ENCODE measurements at places on chromosomes 11 and 22.
A peak's percentile ranks its signal among the peaks of the same experiment; 100 is the strongest.

DNA sequence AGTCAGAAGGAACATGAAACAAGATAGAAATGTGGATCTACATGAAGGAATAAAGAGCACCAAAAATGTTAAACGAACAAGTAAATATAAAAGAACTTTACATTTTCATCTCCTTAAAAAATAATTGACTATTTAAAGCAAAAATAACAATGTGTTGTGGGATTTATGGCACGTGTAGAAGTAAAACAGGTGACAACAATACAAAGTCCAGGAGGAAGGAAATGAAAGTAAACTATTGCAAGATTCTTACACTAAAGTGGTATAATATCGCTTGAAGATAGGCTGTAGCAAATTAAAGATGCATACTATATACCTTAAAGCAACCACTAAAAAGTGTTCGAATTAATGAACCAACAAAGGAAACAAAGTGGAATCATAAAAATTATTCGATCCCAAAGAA is 5.5 kb downstream of the VPS37C start:
- DNase-seq = no peak

- DNase-seq = no peak
Measured at GRCh38 chr11:81222491-81222890, 1511.2 kb downstream of the FAM181B start.

GRCh38 chr22:33659448-33659847 is 260.8 kb downstream of the LARGE1 start:
- no peak for DNase-seq

DNA sequence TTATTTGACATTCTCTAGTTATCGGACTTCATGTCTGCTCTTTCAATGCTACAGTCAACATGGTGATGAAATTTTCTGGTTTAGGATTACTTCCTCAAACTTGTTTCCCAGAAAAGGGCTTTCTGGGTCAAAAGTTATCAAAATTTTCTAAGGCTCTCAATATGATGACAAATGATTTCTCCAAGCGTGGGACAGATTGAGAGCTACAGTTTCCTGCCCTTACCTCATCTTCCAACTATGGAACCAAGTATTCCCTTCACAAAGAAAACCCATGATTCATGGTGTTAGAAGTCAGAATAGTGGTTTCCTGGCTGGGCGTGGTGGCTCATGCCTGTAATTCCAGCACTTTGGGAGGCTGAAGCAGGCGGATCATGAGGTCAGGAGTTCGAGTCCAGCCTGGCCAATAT is 17.8 kb downstream of the MYO18B start:
- DNase-seq = no peak

- DNase-seq = no peak
Measured at GRCh38 chr11:8330404-8330803, 66.7 kb upstream of the LMO1 start.

GRCh38 chr11:61828379-61828628 is 204 bp downstream of the FADS2 start:
- DNase-seq = no peak

- peak; percentile 83 for DNase-seq
Measured at GRCh38 chr11:111422494-111423249, 43.6 kb upstream of the POU2AF1 start.

GRCh38 chr11:62280452-62280851 is 10.5 kb downstream of the SCGB2A2 start:
- no peak for DNase-seq

GRCh38 chr11:117654281-117655255 is 142.4 kb downstream of the DSCAML1 start:
- DNase-seq = peak; percentile 18

DNA sequence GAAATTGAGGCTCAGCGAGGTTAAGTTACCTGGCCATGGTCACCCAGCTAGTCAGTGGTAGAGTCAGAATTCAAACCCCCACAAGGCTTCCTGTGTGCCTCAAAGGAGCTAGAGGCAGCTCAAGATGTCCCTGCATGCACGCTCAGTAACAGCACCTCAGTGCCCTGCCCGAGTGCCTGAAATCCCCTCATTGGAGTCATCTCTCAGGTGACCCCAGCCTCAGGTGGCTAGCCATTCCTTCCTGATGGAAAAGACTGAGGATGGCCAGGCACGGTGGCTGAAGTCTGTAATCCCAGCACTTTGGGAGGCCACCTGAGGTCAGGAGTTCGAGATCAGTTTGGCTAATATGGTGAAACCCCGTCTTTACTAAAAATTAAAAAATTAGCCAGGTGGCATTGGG is 36.9 kb downstream of the LIF start:
- no peak for DNase-seq

DNA sequence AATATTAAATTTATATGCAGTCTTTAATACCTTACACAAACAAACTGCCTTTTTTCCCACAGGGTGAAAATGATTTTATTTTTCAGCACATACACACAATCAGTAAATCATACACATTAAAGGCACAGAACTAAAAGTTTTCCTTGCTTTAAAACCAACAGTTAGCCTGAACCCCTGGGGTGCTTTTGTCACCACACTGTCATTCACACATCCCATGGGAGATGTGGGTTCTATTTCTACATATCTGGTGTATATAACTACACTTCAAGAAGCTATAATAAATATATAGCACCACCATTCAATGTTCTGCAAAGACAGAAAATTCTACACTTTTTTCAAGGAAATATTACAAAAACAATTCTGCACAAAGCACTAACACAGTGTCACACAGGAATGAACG is 197.0 kb downstream of the GUCY1A2 start:
- DNase-seq = no peak

DNA sequence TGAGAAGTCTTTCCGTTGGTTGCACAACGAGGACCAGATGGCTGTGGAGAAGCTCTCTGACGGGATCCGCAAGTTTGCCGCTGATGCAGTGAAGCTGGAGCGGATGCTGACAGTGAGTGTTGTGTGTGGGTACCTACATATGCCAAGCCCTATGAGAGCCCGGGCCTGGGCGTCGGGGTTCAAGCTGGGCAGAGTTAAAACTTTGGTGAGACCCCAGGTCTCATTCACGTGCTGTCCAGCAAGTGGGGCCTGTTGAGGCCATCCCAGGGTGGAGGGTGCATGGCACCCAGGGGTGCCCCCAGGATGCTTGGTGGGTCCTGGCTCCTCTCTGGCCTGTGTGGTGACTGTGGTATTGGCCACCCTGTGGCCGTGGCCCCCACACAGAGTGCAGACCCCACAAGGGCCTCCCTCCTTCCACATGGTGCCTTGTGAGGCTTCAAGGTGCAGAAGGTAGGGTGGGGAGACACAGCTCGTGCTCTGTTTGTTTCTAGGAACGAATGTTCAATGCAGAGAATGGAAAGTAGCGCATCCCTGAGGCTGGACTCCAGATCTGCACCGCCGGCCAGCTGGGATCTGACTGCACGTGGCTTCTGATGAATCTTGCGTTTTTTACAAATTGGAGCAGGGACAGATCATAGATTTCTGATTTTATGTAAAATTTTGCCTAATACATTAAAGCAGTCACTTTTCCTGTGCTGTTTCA is 12.8 kb downstream of the GATD1 start:
- DNase-seq = no peak

- DNase-seq = peak; percentile 26
Measured at GRCh38 chr11:32884770-32885384, 7.7 kb upstream of the QSER1 start.

- DNase-seq = no peak
Measured at GRCh38 chr11:23573429-23573828, 713.2 kb upstream of the CCDC179 start.

GRCh38 chr11:119493712-119494111 is 70.7 kb upstream of the THY1 start:
- DNase-seq = no peak

DNA sequence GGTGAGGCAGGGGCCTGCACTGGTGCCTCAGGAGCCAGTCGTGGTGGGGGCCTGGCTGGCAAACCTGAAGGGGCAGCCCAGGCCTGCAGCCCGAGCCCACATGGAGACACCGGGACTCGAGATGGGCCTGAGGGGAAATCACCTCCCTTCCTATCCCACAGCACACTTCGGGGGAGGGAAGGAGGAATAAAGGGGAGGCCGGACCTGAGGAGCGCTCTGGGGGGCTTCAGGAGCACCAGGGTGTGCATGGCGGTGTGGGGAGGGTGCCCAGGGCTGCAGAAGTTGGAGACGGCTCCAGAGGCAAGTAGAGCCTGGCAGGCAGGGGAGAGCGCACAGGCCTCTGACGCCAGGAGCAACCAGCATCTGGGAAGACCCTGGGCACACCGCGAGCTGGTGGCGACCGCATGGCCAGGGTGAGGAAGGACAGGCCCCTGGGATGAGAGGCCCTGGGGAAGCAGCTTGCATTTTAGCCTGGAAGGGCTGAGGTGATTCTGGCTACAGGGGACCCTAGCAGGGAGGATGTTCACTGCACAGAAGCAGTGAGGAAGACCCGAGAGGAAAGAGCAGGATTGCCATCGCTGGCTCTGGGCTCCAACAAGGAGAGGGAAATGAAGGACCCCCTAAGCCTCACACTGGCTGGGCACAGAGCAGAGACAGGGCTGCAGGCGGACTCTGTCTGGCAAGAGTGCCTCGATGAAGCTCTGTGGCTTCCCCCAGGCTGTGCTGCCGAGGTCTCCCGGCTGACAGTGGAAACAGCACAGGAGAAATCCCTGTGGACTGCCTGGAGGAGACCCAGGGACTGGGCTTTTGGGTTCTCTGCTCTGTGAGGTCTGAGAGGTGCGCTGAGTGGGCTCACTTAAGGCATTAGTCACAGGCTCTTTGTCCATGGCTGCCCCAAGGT is 457.7 kb downstream of the BRD1 start:
- no peak for DNase-seq

GRCh38 chr11:36578458-36578857 is 10.7 kb downstream of the RAG1 start:
- no peak for DNase-seq

- DNase-seq = no peak
Measured at GRCh38 chr11:47916361-47916841, 64.0 kb upstream of the PTPRJ start.

DNA sequence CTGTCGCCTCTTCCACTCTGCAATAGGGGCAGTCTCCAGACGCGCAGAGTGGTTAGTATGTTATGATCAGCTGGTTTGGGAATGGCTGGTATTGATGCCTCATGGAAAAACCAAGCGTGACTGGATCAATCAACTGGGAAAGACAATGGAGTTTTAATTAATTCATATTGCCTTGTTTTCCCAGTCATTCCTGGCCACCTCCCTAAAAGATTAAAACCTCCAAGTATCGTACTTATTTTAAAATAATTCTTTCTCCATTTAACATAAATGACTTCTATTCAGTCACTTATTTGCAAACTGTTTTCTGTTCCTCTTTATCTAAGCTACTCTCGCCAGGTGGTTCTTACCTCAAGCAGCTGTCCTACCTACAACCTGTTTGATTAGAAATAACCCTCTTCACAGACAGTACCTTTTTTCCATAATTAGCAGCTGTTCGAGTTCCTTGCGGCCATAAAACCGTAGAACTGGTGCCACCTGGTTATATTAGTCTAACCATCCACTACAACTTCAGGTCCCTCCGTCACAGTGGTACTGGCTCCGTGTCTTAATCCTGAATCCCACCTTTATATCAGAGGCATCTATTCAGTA is 898 bp downstream of the ZNF215 start:
- no peak for DNase-seq

GRCh38 chr11:128618603-128619002 is 31.2 kb upstream of the ETS1 start:
- DNase-seq = no peak

- DNase-seq = no peak
Measured at GRCh38 chr11:92692826-92693546, 276.5 kb upstream of the MTNR1B start.

GRCh38 chr11:18288911-18289310 is 22.8 kb downstream of the SAA1 start:
- no peak for DNase-seq

GRCh38 chr22:43897751-43898261 is 6.0 kb upstream of the PNPLA5 start:
- DNase-seq = no peak

DNA sequence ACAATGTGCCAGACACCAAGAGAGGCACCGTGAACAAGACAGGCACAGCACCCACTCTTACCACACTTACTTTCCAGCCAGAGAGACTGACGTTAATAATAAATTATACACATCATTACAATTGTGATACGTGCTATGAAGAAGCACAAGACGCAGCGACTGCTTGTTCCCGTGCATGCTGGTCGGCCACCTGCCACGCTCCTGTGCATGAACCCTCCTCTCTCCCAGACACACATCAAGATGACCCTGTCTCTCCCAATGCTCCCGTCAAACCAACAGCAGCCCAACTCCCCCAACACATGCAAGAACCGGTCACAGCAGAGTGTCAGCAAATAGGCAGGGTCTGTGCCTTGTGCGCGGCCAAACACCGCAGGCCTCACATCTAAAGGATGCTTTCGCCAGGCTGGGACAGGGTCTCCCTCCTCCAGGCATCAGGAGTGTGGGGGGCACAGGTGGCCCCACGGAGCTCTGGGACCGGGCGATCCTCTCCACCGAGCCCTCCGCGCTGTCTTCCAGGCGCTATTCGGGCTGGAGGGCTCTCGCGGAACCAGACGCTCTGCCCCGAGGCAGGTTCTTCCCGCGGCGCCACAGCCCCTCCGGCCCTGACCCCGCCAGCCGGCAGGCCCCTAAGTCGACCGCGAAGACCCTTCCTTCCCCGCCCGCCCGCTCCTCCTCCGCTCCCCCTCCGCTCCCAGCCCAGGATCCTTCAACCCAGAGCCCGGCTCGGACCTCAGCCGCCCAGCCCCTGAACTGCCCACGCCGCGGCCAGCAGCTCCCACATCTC is 533 bp downstream of the SERGEF start:
- no peak for DNase-seq

DNA sequence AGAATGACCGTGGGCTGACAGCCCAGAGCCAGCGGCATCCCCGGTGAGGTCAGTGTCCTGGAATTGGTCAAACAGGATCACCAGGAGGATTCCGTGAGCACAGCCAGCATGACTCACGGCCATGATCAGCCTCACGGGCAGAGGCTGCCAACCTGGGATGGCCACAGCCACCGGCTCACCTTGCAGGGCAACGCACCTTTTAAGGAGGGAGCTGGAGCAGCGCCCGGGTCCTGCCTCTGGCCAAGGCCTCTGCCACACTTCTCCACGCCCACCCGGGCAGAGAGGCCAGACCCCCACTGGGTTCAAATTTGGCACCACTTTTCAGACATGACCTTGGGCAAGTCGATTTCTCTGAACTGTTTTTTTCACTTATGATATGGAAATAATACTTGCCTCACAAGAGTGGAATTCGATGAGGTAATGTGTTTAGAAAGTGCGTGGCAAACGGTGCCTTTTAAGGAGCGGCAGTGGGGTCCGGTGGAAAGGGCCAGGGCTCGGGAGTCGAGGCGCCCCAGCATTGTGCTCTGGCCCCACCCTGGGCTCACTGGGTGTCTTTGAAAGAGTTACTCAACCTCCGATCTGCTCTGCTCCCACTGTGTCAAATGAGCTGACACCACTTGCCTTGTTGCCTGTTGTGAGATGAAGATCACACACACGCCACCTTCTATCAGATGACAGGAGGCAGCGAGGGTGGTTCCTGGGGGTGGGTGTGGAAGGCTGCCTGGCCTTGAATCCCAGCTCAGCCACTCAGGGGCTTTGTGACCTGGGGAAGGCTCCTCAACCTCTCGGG is 16.0 kb downstream of the TXN2 start:
- DNase-seq = no peak

Measured in NCI-H446 (cell line).